ENCODE measurements at places on chromosomes 3 and 15.
A peak's percentile ranks its signal among the peaks of the same experiment; 100 is the strongest.

DNA sequence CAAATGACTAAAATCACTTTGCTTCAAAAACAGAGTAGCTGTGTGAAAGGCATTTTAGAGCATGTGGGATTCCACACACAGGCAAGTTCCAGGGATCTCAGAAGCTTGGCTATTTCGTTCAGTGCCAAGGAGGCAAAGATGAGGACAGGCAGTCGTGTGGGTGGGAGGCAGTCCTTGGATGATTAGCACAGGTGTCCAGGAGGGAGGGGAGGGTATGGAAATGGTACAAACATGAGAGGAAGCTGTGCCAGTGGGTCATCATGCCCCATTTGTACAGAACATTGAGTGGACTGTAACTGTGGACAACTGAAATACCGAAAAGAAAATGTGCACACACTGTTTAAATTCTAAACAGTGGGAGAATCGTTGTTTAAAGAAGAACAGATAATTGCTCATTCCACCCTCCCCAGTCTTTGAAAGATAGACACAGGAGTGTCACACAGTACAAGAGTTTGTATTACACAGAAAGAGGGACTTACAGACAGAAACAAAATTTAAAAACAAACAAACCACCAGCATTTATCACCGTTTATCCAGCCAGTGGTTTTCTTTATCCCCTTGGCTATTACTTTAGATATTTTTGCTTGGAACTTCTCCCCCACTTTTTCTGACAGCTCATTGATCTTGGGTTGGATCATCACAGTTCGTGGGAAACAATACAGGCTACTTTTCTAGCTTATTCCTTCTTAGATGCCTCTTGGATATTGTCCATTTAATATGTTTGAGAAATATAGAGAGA, 122.9 kb downstream of the GREM1 start:
- no peak for DNase-seq

- no peak for DNase-seq
Measured at GRCh38 chr3:138205527-138205926, 18.4 kb downstream of the ARMC8 start.

DNA sequence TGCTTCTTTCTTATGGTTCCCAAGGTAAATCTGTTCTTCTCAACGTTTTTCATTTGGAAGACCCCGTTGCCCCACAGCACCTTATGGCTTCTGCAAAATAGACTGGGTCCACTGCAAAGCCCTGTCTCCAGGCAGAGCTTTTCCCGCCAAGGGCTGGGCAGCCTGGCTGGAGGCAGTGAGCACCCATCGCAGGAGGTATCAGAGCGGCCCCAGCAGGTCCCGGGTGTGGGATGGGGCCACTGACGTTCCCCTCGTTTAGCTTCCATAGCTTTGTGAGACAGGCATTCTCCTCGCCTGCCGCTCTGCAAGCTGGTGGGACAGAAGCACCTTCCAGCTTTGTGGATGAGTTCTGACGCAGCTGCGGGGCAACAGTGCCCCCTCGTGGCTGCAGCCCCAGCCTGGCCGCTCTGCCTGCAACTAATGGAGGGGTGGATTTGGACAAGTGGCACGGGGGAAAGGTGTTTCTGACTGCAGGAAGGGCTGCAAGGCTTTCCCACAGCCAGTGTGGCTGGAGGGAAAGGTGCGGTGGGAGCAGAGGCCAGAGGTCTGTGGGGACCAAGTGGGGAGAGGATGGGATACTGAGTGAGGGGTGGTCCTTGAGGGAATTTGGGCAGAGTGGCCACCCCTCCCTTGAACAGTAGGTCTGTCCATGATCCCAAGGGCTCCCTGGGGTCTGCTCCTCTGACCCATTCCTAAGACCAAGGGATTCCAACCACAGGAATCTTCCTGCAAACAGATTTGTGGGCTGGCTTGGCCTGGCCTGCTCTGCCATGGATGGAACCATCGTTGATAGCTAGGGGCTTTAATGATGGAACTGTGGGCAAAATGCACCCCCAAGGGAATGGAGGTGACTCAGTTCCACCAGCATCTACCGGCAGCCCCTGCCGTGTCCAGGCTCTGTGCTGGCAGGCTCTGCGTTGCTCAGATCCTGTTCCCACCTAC, 99.4 kb downstream of the FBLN2 start:
- DNase-seq = peak; percentile 92

DNA sequence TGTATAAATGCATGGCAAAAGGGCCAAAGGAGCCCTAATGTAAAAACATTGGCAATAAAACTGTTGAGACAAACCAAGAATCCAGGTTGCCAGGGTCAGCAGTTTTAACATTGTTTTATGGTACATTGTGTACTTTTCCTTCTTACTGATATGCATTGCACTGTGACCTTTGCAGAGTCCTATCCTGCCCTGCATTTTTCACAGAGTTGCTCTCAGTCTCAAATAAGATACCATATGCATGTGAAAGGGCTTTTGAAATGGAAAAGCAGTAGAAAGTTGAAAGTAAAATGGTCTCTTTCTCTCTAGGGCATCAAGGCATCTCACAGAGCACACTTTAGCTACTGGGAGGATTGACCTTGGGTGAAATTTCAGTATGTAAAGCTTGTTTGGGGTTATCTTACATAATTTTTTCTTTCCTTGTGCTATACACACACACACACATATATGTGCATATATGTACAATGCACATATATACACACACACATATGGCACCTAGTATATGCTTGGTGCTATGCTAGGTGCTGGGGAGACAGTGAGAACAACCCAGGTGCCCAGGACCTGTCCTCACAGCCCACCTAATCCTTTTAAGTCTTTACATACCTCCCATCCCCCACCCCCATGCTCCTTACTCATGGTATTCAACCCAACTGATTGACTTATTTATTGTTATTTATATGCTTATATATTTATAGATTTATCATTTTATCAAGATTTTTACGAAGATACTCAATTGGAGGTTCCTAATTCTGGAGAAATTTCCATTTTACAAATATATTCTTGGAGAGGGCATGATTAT, 1.2 kb upstream of the PPP2R3A start:
- no peak for DNase-seq

GRCh38 chr3:107523539-107524325, 970 bp downstream of the BBX start:
- no peak for DNase-seq

GRCh38 chr15:78563092-78563491, 2.2 kb upstream of the CHRNA5 start:
- DNase-seq = no peak

DNA sequence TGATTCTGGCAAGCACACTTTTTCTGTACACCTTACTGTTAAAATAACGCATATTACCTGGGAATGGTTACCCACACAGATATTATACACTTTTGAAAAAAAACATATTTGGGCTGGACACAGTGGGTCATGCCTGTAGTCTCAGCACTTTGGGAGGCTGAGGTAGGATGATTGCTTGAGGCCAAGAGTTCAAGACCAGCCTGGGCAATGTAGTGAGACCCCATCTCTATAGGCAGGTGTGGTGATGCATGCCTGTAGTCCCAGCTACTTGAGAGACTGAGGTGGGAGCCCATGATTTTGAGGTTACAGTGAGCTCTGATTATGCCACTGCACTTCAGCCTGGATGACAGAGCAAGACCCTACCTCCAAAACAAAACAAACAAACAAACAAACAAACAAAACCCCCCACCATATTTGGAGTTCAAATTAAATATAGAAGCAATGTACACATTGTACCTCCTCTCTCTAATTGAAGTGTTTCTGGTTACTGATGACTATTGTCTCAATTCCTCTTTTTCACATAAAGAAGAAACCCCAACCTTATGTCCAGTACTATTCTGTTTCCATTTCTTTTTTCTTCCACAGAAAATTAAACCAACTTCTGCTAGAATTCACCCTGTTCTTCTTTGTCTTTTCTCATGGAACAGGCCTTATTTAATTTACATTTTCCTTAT, 152.6 kb upstream of the UMPS start:
- no peak for DNase-seq

- DNase-seq = no peak
Measured at GRCh38 chr3:112682361-112682760, 41.4 kb upstream of the CCDC80 start.

GRCh38 chr3:124791639-124792151, 61.4 kb downstream of the UMPS start:
- DNase-seq = no peak

GRCh38 chr3:198107840-198108734, 148.1 kb downstream of the LMLN start:
- DNase-seq = no peak

GRCh38 chr15:41689834-41690233, 29.6 kb downstream of the MGA start:
- no peak for DNase-seq

- DNase-seq = no peak
Measured at GRCh38 chr3:115160295-115160694, 13.2 kb upstream of the ZBTB20 start.

GRCh38 chr3:193711166-193711485, 118.1 kb downstream of the OPA1 start:
- no peak for DNase-seq

GRCh38 chr3:197533396-197533795, 22.4 kb downstream of the BDH1 start:
- DNase-seq = no peak

GRCh38 chr3:123768480-123769355, 115.4 kb downstream of the MYLK start:
- DNase-seq = no peak

DNA sequence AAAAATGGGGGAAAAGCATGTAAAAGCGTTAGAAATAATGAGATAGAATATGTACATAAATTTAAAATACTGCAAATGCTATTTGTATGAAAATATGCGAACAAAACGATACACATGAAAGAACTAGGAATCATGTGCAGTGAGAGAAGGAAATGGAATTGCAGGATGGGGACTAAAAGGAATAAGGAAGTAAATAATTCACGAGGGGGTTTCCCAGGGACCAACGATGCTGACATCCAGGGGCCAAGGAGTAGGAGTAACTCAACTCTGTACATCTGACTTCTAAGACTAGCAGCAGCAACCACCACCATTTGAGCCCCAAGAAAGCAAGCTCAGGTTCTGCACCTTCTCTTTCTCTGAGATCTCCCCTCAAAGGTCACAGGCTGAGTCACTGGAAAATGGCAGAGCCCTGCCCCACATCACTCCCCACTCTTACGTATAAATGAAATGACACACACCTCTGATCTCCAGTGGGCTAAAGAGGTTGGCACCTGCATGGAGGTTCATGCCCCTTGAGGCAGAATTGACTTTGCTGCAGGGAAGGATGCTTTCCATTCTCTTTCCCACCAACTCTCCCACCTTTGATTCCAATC, 100.0 kb upstream of the DLG1 start:
- no peak for DNase-seq

GRCh38 chr15:88256279-88257230, at the start of gene NTRK3:
NTRK3 (minus strand) TSS chr15:88256739; CDS start chr15:88256153, 586 bp downstream.
- no peak for DNase-seq

Data from NT2/D1 (cell line).